ENCODE measurements at places on chromosomes 16 and 17. TPM values are rescaled to one million over a fixed set of nuclear protein-coding genes. Genes with fewer than 3 reads are reported as not detected.

The ZNF594 gene
- total RNA-seq = 8.3 TPM

The KRT15 gene
- 37.1 TPM for total RNA-seq

The CLEC18C gene
- 0.59 TPM for total RNA-seq

The WFDC1 gene
- 0.42 TPM for total RNA-seq

The MAP1LC3B gene
- total RNA-seq = 93.8 TPM

The GAST gene
- not detected for total RNA-seq

Measured in HCT116 (cell line).